GM23338 (cell line): ENCODE measurements at places on chromosomes 7 and 10. TPM values are rescaled to one million over a fixed set of nuclear protein-coding genes. Genes with fewer than 3 reads are reported as not detected.

WASL gene
- polyA plus RNA-seq, result 35.6 and 36.4 TPM in 2 replicates

CDNF gene
- 0.26 and 0.77 TPM in 2 replicates for polyA plus RNA-seq

TMEM270 gene
- not detected in 2 replicates for polyA plus RNA-seq

- H3K27ac ChIP-seq, result no peak overlapping the region
- DNase-seq, result no peak
- no peaks in the 10 kb centered on the region for H3K36me3 ChIP-seq
Measured at GRCh38 chr7:106463851-106464611, 179.2 kb upstream of the NAMPT start.

DNA sequence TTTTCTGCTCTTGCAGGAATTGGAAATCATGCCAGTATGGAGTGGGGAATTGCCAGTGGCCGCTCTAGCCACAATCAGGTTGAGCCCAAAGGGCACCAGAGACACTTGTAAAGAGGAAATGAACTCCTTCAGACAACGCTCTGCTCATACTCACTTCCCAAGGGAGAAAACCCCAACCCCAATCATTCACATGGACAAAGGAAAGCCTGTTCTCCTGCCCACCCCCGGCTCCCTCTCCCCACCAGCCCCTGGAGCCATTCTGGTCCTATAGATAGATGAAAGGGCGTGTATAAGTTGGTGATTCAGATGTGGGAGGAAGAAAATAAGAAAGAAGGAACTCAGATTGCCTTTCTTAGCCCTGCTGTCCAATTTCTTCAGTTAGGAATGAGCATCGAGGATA lies 57.4 kb downstream of the GFRA1 start:
- no peak overlapping the region for H3K4me3 ChIP-seq
- no peaks in the 10 kb centered on the region for H3K4me1 ChIP-seq
- no peak for DNase-seq
